ENCODE measurements at places on chromosomes 12 and 14.

GRCh38 chr12:31370531-31371255 is 44.7 kb upstream of the SINHCAF start:
- no peak for DNase-seq

- DNase-seq = no peak
Observed at GRCh38 chr12:52945389-52946232, 3.3 kb upstream of the KRT18 start.

GRCh38 chr14:95119336-95119735 is 38.0 kb downstream of the DICER1 start:
- no peak for DNase-seq

DNA sequence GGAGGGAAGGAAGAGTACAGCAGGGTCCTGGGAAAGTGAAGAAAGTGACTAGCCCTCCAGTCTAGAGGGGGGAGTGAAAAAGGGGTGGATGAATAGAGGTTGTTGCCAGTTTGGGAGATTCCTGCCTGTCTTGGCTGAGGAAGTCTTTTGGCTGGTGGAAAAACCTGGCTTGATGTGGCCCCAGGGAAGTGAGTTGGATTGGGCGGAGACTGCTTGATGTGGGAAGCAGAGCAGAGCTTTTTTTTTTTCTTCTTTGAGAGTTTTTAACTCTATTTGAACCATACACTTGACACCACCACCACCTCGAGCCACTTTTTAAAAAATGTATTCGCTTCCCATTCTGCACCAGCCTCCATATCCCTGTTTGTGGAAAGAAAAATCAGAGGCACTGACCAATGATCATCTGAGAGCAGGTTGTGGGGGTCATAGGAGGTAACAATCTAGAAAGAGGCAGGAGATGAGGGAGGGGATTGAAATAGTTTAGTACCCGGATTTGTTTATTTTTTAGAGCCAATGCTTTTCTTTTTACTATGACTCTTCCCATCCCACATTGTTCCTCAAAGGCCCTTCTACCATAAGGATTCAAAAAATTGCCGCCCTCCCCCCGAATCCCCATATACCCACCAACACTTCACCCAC is 690 bp upstream of the DTX3 start:
- DNase-seq = no peak

GRCh38 chr14:95480109-95480886 is 36.2 kb downstream of the SYNE3 start:
- no peak for DNase-seq

DNA sequence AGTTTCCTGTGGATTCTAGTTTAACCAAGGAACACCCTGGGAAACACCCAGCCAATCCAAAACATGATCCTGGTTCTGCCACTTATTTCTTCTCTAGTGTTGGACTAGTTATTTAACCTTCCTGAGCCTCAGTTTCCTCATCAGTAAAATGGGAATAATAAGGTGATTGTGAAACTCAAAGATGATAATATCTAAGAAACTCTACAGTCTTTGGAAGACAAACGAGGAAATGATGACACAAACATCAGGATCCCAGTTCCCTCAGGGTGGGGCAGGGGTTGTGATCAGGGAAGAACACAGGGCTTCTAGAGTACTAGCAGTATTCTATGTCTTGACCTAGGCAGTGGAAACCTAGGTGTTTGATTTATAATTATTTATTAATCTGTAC is 18.1 kb upstream of the TMEM106C start:
- DNase-seq = no peak

DNA sequence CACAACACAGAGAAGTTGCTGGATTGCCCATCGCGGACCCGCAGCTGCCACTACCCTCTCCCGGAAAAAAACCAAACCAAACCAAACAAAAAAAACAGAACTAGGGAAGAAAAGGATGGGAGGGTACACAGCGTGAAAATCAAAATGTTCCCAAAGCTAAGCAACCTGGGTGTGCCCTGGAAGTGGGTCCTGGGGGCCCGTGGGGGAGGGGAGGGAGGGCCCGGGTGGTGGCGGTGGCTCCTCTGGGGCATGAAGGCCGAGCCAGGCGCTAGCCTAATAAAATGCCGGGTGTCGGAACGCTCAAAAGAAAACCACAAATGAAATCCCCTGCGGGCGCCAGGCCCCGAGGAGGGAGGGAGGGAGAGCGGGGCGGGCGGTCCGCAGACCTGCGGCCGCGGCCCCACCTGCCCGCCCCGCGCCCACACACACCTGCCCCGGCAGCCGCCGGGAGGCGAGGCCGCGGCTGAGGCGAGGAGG is 787 bp downstream of the HECTD4 start:
- DNase-seq = no peak

DNA sequence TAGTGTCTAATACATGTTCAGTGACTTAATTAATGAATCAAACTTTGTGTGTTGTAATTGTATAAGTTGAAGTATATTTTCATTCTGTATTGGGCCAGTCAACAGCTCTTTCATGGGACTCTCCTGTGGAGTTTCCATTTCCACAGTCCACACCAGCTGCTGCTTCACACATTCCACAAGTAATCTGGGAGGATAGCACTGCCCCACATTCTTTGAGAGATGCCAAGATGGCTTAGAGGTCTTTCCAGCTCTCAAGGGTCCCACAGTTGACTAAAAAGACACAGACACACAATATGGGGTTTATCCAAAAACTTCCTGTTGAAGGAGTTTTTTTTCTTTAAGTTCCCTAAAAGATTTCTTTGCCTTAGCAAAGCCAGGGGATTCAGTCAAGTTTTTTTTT is 408.3 kb downstream of the AACS start:
- DNase-seq = no peak

- DNase-seq = peak; percentile 91
Observed at GRCh38 chr12:24948757-24949722, at the start of gene BCAT1. BCAT1 (minus strand) TSS chr12:24949101; CDS start chr12:24948932, 169 bp downstream.

GRCh38 chr12:128557231-128557630 is 266.5 kb downstream of the SLC15A4 start:
- DNase-seq = no peak

DNA sequence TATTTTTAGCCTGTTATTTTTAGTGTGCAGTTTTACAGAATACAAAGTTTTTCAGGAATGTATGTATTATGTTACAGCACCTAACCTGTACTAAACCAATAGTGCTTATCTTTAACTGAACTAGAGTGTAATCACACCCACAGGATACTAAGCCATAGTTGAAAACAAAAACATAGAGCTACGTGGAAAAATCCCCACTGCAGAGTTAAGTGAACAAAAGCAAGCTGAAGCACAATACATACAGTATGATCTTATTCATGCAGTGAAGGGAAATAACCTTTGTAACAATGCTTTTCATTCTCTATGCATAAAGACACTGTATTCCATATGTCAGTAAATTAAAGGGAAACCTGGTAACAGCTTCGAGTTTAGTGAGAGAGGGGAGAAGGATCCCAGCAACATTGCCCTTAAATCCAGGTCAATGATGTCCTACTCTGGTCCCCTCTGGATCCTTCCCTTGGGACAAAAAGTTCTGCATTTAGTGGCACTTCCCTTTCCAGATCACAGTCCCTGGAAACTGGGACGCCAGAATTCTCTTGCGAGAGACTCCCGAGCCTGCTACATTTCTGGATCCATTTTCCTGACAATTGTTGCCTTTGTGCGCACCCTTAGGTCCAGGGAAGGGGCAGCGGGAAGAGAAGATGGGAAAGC is 121.3 kb upstream of the CCND2 start:
- DNase-seq = no peak

GRCh38 chr12:121810833-121811433 is 7.1 kb downstream of the SETD1B start:
- DNase-seq = no peak

DNA sequence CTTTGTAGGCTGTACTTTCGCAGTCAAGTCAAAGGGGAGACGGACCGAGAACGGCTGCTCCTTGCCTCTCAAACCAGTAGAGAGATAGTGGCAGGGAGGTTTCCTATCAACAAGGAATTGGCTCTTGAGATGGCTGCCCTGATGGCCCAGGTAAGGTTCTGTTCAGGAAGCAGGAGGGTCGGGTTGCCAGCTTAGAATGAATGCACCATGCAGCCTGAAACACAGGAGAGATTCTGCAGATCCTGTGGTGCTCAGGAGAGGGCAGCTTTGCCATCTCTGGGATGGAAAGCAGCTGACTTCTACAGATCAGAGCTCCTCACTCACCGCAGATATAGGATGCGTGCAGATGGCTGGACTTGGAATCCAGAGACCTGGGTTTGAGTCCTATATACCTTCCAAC is 18.0 kb downstream of the PIGH start:
- DNase-seq = no peak

- DNase-seq = no peak
Observed at GRCh38 chr14:95097385-95097784, 59.9 kb downstream of the DICER1 start.

- peak; percentile 85 for DNase-seq
Observed at GRCh38 chr14:82642425-82642824, 1108.8 kb upstream of the SEL1L start.

GRCh38 chr14:79040790-79041189 is 870.6 kb downstream of the NRXN3 start:
- DNase-seq = no peak

DNA sequence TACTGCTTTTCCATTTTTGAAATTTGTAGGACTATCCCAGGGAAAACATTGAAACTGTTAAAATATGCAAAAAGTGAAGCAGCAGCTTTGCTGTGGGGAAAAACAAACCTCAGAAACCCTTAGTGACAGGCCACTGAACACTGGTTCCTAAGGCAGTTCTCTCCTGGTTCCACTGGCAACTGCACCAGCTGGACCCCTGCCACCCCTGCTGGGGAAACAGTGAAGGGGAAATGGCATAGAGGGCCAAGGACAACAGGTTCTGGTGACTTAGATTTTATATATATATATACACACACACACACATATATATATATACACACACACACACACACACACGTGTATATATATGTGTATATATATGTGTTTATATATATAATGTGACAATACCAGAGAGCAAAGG is 16.2 kb upstream of the KRT7 start:
- no peak for DNase-seq

DNA sequence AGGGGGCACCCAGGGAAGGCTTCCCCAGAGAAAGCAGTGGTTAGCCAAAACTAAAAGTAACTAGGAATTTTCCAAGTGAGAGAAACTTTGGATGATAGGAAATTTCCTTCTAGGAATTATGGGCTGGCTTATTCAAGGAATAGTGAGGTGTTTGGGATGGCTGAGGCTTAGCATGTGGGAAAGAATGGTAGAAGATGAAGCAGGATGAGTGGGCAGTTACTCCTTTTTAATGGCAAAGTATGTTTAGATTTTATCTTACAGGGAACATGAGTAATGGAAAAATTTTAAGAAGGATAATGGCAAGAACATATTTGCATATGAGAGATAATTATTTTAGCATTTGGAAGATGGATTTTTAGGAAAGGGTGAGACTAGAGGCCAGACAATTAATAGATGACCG is 197.6 kb downstream of the SLC38A4 start:
- no peak for DNase-seq

DNA sequence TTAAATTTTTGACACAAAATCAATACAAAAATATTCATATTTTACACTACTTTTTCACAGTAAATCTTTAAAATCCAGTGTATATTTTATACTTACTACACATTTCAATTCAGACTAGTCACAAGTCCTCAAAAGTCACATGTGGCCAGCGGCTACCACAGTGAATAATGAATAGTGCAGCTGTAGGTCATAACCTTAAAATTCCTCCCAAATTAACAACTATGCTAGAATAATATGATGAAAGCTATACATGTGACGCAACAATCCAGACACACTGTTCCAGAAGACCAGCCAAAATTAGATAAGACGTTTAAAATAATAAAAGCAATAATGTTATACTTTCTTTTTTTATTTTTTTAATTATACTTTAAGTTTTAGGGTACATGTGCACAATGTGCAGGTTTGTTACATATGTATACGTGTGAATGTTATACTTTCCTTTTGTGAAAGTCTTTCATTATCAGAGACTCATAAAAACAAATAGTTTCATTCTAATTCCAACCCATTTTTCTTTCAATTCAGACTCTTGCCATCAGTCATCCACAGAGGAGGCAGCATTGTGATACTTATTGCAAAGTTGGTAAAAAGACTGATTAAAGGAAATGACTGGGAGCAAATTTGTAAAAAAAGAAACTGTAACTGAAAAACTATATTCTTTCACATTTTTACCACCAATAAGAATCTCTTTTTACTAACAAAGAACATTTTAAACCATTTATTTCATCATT is 67.0 kb downstream of the C2CD5 start:
- DNase-seq = no peak

DNA sequence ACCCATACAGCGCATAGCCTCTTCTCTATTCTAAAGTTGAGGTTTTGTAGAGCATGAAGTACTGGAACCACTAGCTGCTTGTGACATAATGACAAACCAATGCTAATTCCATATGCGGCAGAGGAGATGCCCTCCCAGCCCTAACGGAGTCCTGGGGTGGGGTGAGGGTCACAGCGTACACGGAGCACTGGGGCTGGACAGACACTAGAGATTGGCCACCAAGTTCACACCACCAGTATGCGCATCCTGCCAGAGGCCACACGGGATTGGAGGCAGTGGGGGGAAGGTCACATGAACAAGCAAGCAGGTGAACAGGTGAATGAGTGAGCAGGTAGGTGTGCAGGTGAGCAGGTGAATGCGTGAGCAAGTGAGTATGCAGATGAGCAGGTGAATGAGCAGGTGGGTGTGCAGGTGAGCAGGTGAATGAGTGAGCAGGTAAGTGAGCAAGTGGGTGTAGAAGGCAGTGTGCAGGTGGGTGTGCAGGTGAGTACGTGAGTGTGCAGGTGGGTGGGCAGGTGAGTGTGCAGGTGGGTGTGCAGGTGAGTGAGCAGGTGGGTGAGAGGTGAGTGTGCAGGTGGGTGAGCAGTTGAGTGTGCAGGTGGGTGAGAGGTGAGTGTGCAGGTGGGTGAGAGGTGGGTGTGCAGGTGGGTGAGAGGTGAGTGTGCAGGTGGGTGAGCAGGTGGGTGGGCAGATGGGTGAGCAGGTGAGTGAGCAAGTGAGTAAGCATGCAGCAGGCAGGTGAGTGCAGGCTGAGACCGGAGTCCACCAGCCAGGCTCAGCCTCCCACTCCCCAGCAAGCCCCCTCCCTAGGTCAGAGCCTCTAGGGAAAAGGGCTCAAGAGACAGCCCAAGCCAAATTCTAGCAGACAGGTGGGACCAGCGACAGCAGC is 52.7 kb downstream of the CCDC85C start:
- no peak for DNase-seq

DNA sequence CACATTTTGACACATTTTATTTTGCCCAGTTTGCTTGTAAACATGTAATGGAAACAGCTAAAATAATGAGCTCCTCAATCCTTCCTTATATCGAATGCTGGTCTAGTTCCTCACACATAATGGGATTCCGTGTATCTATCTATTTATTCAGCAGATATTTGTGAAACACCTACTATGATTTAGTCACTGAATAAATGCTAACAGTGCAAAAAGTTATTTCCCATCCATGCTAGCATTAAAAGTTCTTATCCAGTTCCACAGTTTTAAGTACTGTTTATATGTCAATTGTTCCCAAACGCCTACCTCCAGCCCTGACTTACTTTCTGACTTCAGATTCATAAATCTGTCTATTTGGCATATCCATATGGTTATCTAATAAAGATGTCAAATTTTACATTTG is 1788.7 kb upstream of the FLRT2 start:
- DNase-seq = no peak

- DNase-seq = no peak
Observed at GRCh38 chr14:91805659-91806058, 61.7 kb downstream of the TC2N start.
